ENCODE measurements at places on chromosomes 2 and 18.

DNA sequence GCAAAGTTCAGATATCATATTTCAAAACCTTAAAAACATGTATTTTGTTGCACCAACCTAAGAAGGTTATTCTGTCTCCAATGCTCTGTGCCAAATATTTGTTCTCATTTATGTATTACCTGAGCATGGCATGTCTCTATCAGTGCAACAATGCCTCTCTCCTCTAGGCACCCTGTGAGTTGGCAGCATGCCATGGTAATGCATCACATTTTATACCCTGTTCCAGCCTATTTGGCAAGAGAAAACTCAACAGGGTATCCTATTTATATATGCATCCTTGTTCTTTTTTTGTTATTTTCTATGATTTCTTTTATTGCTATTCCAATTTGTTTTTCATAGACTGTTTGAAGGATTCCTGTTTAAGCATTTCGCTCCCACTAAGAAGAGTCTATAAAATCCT is 126.3 kb upstream of the NRXN1 start:
- DNase-seq = no peak

DNA sequence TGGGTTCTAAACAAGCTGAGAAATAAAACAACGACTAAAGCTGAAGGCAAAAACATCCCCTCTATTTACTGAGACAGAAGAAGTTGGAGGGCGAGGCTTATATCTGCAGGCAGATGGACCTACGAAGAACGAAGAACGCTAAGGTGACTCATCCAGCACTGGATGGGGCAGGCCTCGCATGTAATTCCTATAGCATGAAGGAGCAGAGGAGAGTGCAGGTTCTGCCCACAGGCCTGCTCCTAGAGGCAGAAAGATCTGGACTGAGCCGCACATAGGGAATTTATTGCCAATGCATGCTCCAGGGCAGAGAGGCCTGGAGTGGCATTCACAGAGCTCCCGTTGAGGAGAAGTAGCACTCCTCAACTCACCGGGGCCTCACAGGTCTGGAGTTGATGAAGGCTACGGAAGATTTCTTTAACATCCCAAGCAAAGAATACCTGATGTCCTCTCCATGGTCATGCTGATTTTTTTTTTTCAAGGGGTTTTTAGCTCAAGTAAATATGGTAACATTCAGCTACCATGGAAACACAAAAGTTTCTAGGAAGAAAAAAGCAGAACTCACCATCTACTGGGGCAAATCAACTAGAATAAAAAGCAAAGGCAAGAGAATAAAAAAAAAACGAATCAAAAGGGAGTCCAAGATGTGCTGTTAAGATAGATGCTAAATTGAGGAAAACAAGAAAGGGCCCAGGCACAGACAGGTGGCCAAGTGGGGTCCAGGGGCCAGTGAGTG is 10.4 kb upstream of the METTL21A start:
- no peak for DNase-seq

DNA sequence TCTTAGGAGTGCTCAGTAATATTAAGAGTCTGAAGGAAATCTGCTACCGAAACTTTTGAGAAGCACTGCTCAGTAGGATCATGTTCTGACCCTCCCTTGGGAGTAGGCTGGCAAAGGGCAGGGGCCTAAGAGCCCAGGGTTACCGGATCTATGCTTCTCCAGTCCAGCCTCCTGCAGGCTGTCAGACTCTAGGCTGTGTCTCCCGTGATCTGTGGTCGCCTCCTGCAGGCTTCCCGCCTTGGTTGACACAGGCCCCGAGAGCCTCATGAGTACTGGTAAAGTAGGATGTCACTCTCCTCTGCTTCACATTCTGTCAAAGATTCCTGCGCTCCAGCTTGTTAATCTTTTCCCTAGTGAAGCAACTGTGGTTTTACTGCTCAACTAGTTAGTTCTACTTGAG is 647.8 kb upstream of the RAB6C start:
- DNase-seq = no peak

DNA sequence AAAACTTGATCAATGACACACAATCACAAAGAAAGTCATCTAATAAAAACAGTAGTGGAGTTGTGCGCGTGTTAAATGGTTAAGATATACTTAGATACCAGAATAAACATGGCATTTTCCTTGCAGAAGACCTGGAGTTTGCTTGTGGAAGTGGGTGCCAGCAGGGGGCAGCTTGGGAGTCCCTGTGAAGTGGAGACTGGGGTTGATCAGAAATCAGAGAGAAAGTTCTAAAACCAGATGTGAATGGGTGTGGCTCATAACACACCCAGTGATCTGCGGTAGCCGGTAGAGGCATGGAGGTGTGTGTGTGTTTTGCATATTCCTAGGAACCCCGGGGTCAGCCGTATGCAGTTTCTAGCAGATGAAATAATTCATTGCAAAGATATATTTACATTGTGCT is 300.1 kb upstream of the TRIB2 start:
- peak; percentile 59 for DNase-seq

DNA sequence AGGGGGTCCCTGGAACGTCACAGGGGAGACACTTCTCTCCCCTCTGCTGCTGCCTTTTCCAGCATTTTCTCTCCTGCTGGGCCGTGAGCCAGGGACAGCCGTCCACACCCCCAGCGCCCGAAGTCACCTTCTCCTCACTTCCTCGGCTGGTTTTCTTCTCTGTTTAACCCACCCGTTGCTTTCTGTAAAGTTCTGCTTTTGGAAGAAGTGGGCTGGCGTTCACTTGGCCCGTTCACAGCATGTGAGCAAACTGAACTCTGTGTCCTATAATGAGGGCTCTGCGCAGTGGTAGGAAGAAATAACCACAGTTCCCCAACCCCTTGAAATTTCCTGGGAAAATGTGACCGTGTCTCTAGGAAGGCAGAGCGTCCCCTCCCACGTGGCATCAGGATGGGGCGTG is 187.0 kb upstream of the HDAC4 start:
- DNase-seq = no peak

DNA sequence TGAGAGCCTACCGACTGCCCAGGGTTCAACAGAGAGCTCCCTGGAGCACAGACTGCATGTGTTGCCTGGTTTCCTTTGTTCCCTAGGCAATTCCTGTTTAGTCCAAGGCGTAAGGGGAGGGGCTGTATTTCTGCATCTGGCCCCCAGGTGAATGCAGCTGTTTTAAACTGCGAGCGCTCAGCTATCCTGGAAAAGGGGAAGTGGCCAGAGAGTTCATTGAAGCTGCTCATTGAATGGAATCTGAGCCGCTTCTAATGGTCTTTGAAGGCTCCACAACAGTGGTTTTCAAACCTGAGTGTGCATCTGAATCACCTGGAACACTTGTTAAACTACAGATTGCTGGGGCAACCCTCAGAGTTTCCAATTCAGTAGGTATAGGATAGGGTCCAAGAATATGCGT is 18.1 kb downstream of the MAPK4 start:
- no peak for DNase-seq

DNA sequence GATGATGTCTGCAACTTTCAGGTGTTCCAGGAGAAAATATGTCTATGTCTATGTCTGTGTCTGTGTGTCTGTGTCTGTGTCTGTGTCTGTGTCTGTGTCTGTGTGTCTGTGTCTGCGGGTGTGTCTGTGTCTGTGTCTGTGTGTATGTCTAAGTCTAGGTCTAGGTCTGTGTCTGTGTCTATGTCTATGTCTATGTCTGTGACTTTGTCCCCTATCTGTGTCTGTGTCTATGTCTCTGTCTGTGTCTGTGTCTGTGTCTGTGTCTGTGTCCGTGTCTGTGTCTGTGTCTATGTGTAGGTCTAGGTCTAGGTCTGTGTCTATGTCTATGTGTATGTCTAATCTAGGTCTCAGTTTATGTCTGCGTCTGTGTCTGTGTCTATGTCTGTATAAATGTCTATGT is 10.5 kb downstream of the IL1R2 start:
- DNase-seq = no peak

- DNase-seq = no peak
Measured at GRCh38 chr18:370751-371608, 103.1 kb upstream of the THOC1 start.
